ENCODE measurements at places on chromosomes 5 and 9.
A peak's percentile ranks its signal among the peaks of the same experiment; 100 is the strongest.

- DNase-seq, result no peak
Measured at GRCh38 chr5:11104210-11104609, 343.2 kb upstream of the DAP start.

DNA sequence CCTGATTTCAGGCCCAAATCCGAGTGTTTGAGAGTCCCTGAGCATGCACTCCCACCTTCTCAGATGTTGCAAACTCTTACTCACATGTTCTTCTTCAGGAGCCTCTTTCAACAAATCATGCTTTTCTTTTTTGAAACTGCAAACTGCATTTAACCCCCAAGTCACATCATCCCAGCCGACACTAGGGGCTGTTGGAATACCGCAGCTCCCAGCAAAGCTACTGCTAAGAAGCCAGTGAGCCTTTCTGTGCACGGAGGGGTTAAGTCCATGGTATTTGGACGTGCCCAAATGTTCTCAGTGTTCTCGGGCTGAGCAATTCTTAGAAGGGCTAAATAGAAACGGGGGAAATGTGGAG lies 282.9 kb downstream of the NFIB start:
- no peak for DNase-seq

DNA sequence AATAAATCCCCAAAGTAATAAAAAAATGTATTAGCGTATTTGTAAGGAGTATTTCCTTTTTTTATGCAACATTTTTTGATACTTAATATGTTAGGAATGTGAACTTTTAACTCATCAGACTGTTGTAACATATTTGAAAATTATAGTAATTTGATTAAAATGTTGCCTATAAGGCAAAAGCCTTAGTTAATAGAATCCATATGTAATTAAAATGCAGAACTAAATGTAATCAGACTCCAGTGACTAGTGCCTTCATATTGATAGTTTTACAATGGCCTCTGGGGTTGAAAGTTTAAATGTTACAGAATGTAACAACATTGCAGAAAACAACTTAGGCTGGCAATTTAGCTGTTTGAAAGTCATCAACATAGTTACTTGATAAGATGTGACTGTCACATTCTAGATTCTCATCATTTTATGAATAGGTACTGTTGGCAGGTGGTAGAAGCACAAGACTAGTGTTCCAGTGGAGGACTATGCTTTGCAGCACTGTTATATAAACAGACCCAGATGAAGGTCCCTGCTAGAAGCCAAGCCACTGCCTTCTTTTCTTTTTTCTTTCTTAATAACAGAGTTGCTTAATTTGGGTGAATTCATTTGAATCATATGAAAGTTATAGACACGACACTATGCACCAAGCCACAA lies 382.9 kb downstream of the CCDC171 start:
- no peak for DNase-seq

DNA sequence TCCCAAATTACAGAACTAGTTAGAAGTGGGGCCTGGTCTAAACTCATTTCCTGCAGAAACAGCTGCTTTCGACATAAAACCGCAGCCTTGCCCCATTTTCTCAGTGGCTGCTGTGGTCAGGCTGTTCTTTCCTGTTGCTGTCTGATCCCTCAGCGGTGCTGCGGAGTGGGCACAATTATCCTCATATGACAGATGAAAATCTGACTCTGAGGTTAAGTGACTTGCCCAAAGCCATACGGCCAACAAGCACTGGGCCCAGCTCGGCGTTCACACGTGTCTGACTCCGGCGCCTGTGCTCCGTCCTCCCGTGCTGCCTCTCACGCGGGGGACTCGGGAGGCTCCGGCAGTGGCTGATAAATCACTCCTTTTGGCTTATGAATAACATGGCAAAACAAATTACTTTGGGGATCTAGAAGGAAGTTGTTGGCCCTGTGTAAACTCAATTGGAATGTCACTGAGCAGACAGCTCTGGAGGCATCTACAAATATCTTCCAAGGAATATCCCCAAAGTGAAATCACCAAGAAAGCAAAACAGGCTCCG lies 142.6 kb upstream of the LMX1B start:
- peak; percentile 32 for DNase-seq

DNA sequence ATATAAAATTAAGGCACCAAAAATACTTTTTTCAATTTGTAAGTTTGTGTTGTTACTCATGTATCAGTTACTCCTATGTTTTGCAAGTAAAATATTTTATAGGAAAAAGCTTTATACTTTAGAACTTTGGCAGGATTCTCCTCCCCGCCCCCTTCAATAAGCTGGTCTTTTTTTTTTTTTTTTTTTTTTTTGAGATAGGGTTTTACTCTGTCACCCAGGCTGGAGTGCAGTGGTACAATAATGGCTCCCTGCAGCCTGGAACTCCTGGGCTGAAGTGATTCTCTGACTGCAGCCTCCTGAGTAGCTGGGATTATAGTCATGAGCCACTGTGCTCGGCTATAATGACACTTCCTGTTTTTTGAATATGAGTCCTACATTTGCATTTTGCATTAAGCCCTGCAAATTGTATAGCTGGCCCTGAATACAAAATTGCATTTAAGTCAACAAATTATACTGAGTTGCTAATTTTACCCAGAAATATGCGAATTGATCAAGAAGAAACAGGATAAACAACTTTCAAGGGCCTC lies 192.9 kb downstream of the PIK3R1 start:
- no peak for DNase-seq

GRCh38 chr9:134949681-134950385 lies 32.1 kb upstream of the FCN1 start:
- no peak for DNase-seq

GRCh38 chr9:74132986-74133385 lies 364.1 kb upstream of the RORB start:
- DNase-seq, result no peak

DNA sequence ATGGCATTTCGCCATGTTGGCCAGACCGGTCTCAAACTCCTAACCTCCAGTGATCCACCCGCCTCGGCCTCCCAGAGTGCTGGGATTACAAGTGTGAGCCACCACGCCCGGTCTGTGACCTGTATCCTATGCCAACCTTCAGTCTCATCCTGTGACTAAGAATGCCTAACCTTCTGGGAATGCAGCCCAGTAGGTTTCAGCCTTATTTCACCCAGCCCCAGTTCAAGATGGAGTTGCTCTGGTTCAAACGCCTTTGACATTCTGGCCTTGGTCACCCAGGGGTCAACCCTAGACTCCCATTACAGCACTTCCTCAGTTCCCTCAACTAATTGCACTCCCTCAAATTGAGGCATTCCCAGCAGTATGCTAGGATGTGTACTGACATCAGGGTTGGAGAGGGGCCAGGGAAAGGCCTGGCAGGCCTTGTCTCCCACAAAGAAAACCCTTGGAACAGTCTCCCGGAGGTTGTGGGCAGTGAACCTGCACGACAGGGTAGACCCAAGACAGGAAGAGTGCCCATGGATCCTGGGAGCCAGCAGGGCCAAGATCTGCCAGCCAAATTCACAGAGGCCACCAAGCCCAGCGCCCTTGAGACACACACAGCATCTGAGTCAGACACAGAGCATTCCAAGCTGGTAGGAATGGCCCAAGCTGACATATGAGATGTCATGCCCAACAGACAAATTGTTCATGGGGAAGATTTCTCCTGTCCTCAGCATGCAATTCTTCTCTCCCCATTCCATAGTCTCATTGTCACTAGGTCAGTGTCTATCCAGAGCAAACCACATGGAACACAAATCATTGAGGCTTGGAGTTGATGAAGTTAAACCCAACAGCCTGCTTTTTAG lies 24.9 kb upstream of the SMU1 start:
- no peak for DNase-seq

DNA sequence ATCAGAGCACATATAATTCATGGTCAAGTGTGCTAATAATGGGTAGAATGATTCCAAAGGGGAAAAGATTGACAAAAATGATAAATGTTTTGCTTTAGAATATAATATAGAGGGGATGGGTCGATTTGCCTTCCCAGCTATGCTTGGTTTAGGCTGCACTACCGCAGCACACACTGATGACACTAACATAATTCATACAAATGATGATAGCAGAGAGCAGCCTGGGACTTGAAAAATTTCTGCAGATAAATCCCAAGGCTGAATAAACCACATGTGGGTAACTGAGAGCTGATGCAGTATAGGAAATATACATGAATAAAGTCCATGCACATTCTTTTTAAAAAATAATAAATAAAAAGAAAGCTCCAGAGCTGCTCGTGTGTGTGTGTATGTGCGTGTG lies 54.5 kb downstream of the EFNA5 start:
- DNase-seq, result no peak

DNA sequence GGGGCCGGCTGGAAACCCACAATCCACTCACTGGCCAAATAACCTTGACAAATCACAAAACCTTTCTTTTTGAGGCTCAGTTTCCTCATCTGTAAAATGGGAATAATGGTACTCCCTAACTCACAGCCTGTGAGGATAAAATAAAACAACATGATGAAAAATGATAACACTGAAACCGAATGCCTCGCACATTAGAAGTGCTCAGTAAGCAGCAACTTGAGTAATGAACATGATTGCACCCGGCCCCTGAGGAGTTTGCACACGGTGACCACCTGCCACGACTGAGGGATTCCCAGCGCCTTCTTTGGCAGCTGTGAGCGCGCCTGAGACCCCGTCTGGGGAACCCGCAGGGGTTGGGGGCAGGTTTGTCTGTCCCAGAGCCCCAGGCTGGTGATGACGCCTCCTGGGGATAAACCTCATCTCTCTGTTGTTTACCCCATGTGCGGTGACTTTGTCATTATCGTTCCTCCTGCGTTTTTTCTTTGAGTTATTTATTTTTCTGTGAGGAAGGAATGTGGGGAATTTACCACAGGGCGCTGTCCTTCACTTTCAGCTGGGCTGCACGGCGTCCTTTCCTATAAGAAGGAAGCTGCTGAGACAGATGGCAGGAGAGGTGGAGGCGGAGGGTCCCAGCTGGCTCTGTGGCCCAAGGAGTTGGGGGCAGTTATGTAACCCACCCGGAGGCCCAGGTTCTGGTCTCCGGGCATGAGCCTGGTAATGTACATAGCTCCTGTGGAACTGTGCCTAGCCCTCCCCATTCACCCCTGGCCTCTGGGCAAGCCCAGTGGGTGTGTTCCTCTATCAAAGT lies 3.0 kb upstream of the SYNPO start:
- no peak for DNase-seq

- DNase-seq, result no peak
Measured at GRCh38 chr9:98150721-98151120, 31.7 kb upstream of the TRIM14 start.

GRCh38 chr9:108039012-108039411 lies 549.4 kb upstream of the KLF4 start:
- no peak for DNase-seq

DNA sequence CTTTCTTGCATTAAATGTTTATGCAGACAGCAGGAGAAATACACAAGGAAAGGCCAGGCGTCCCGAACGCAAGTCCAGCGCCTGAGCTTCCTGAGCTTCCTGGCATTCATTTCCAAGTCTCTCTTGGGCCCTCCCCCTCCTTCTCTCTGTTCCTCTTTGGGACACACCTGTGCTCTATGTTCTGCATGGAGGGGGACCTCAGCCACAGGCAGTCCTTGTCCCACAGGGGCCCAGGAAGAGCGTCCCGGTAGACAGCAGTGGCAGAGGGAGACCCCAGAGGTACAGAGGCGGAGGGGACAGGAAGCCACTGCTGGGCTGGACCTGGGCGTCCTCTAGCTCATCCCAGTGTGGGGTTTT lies 221.3 kb downstream of the C9orf50 start:
- no peak for DNase-seq

DNA sequence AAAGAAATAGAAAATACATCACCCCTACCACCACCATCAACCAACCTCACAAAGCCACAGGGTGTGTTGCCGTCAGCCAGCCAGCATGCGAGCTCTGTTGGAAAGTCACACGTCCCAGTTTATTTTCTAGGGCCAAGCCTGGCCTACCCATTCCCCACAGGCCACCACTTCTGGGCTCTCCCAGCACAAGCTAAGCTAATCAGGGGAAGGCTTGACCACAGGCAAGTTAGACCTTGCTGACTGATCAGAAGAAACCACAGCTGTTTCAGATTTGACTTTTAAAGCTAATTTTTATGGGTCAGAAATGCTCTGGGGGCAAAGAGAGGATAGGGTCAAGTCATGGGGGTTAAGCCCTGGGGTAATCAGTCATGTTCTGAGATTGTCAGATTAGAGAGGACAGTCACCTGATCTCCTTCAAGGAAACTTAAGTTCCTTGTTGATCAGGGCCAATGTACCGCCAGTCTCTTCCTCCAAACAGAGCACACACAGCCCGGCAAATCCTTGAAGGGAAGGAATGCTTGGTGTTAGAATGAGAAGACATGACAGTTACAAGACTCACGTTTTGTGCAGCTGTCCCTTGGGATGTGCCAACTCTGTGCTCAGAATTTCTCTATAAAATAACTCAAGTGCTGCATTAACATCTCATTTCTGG lies 7.6 kb downstream of the SHB start:
- no peak for DNase-seq

DNA sequence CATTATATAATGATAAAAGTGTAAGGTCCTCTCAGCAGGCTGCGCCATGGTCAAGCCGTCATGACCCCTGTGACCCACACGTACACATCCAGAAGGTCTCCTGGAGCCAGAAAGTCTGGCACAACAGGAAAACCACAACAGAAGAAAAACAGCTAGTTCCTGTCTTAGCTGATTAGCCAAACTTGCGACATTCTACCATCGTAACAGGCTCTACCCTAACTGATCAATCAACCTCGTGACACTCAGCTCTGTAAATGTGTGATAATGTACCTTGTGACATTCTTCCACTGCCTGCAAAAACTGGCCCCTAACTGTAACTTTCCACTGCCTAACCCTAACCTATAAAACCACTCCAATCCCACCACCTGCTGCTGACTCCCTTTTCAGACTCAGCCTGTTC lies 316.4 kb upstream of the TUSC1 start:
- no peak for DNase-seq

DNA sequence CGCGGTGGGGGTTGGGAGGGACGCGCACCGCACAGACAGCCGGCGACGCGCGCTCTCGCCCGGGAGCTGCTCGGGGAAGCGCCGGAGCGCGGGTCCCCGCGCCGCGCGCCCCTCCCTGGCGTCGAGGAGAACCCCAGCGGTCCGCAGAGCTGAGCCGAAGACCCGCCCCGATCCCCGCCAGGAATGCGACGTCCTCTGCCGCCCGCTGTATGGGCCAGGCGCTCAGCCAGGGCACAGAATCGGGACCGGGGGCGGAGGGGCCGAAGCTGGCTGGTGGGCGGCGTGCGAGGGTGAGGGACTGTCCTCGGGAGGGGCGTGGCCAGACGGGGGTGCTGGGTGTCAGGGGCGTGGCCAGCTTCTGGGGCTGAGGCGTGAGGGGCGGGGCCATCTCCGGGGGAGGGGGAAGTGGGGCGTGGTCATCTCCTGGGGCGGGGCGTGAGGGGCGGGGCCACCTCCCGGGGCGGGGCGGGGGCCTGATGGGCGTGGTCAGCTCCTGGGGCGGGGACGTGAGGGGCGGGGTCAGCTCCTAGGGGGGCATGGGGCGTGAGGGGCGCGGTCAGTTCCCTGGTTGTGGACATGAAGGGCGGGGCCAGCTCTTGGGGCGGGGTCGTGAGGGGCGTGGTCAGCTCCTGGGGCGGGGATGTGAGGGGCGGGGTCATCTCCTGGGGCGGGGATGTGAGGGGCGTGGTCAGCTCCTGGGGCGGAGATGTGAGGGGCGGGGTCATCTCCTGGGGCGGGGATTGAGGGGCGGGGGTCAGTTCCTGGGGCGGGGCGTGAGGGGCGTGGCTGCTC lies 965 bp downstream of the PTGDS start:
- peak; percentile 60 for DNase-seq

- no peak for DNase-seq
Measured at GRCh38 chr9:107439991-107440456, 49.5 kb downstream of the KLF4 start.
